AG09319 (cell line): ENCODE measurements at places on chromosomes 1 and 21.

DNA sequence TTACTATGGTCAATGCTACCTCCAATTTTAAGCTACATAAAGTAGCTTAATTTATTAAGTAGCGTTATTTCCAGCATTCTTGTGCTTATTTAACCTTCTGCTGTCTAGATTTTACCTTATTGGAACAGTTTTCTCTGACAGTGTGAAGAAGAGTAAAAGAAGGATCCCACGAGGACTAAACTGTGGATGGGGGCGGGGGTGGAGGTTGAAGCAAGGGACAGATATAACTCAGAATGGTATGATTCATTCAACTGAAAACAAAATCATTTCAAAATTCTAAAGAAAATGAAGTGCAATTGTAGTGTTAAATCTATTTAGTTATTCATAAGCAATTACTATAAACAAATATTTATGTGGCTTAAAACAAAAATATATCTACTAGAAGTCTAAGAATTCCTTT lies 11.5 kb upstream of the VAV3 start:
- DNase-seq = no peak

GRCh38 chr1:210625715-210626114 lies 297.0 kb downstream of the HHAT start:
- DNase-seq = no peak

- no peak for DNase-seq
These were observed 1.5 kb downstream of the RPL22 start for GRCh38 chr1:6197746-6198427.

DNA sequence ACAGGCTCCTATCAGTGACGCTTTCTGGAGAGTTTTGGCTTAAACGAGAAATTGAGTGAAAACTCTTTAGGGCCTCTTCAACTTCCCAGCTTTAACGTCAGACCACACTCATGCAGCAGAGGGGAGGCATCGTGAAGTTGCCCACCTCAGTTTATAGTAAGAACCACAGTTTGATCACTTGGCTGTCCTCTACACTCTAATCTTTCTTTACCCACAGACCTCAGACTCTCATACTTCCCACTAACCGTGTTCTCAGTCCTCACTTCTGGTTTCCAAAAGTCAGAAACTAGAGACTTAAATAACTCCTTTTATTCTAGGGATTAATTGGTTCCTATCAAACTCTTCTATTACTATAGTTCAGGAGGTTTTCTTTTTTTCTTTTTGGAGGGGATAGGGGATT lies 302.2 kb downstream of the NTNG1 start:
- no peak for DNase-seq

- DNase-seq = no peak
These were observed 38.3 kb downstream of the SPSB1 start for GRCh38 chr1:9331016-9331415.

DNA sequence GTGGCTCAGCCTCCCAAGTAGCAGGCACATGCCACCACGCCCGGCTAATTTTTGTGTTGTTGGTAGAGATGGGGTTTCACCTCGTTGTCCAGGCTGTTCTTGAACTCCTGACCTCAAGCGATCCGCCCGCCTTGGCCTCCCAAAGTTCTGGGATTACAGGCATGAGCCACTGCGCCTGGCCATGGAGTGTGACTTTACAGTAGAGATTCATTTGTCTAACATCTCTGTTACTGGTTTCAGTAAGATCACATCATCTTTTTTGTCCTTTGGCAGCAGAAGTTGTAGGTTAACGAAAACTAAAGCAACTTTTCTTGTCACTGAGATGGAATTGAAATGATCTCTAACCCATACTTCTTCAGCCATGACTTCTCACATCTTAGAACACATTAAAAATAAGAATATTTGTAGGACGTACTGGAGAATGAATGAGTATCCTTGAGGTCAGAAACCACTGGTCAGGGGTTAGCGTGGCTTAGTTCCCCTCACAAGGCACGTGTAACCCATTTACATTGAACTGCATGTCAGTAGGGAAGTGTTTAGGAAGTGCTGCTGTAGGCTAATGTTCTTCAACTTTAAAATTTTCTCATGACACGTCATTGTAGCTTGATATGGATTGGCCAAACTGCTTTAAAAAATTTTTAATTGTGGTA lies 75.9 kb downstream of the CAMTA1 start:
- DNase-seq = no peak

- DNase-seq = no peak
These were observed 5.1 kb upstream of the SMIM1 start for GRCh38 chr1:3767328-3767925.

GRCh38 chr1:66176832-66177231 lies 357.1 kb upstream of the SGIP1 start:
- no peak for DNase-seq

DNA sequence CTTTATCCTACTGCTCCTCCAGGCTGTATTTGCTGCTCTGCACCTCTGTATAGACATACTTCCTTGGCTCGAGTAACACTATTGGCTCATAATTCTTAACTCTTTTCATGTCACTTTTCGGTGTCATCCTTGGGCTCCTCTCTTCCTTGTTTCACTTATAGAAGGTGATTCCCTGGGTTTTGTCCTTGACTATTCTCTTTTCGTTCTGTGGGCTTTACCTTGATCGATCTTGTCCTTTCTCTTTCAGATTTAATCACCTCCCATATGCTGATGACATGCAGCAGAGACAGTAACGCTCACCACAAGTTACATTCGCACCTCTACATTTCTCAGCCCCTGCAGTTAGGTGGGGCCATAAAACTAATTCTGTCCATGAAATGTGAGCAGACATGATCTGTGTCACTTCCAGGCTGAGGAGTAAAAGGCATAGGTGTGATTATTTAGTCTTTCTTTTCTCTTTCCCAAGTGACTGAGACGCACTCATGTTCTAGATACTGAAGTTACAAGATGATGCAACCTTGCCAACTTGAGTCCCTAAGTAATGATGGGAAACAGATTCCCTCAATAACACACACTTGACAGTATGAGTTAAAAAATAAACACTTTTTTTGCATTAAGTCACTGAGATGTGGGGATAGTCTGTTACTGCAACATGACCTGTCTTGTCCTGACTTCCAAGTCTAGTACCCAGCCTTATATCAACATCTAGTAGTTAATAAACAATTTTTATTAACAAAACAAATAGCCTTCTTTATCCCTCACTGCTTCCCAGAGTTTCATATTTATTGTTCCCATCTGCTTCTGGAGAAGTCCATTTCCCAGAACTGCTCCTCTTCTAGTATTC lies 49.9 kb upstream of the HAO2 start:
- no peak for DNase-seq

GRCh38 chr1:76029331-76029730 lies 45.2 kb upstream of the ST6GALNAC3 start:
- no peak for DNase-seq

DNA sequence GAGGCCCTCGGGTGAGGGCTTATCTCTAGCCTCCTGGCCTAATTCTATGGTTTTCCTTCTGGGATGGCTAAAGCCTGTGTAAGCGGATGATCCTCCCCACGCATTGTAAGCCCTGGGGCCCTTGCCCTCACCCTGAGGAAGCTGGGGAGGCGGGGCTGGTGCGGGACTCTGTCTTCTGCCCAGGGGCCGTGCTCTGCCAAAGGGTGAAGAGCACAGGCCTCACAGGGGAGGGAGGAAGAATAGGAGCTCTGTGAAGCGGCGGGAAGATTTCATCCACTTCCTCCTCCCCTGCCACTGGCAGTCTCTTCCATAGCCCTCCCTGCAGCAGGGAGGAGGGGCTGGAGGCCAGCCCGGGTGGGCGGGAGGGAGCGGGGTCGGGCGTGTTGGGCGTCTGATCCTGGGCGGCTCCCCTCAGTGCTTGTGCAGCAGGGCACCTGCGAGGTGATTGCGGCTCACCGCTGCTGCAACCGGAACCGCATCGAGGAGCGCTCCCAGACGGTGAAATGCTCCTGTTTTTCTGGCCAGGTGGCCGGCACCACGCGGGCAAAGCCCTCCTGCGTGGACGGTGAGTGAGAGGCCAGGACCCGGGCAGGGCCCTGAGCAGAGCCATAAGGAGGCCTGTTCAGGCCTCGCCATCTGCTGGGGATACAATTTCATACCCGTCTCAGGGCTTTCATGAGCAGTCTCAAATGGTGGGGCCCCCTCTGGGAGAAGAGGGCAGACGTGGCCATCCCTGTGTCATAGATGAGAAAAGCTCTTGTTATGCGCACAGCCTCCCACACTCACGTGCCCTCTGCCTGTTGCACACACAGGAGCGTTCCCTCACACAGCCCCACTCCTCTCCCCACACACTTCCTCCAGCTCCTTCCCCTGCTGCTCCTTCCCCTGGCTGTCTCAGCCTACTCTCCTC lies 7.7 kb upstream of the PPM1J start:
- DNase-seq = no peak

DNA sequence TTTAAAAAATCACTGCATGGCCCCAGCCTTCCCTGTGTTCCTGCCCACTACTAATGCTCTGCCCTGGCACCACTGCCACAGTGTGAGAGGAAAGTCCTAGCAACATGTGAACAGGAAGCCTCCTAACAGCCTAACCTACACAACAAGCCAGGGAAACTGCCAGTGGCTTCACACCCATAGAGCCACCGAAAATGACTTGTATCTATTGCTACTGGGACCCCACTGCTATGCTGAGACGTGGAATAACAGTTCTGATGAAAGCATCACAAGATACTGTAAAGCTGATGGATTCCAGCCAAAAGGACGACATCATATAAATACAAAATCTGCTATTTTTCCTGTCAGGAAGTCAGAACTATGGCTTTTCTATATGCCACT lies 74.9 kb downstream of the JAK1 start:
- no peak for DNase-seq

- no peak for DNase-seq
These were observed 104.0 kb downstream of the PPIAL4G start for GRCh38 chr1:148379170-148379500.

GRCh38 chr21:43827015-43827611 lies 37.7 kb downstream of the RRP1 start:
- DNase-seq = peak; percentile 5

DNA sequence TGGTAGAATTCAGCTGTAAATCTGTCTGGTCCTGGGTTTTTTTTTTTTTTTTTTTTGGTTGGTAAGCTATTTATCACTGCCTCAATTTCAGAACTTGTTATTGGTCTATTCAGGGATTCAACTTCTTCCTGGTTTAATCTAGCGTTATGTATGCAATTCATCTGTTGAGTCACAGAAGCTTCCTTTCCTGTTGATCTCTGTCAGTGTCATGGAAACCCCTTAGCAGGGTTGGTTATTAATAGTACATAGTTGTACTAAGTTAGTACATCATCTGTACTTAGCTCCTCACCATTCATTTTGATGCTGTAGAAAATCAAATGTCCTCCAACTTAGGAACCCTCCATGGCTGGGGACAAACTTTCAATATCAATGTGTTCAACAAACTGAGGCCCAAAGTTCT lies 51.0 kb upstream of the BARHL2 start:
- no peak for DNase-seq

- no peak for DNase-seq
These were observed 341.0 kb downstream of the SMYD3 start for GRCh38 chr1:246165826-246166709.

- no peak for DNase-seq
These were observed 54.3 kb downstream of the ZNF697 start for GRCh38 chr1:119593805-119594204.

DNA sequence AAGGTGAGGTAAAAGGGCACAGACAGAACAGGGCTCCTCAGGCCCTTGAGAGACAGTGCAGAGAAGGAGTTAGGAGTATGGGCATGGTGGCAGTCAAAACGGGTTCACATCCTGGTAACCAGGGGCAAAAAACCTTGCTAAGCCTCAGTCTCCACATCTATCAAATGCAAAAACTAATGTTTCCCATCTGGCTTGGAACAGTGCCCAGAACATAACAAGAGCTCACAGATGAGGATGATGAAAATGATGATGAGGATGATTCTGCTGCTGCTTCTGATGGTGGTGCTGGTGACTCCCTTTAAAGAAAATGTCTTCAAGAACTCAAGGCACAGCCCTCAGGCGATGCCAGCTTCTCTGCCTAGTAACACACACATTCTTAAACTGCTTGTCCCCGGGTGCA lies 24.1 kb downstream of the HHIPL2 start:
- peak; percentile 18 for DNase-seq

DNA sequence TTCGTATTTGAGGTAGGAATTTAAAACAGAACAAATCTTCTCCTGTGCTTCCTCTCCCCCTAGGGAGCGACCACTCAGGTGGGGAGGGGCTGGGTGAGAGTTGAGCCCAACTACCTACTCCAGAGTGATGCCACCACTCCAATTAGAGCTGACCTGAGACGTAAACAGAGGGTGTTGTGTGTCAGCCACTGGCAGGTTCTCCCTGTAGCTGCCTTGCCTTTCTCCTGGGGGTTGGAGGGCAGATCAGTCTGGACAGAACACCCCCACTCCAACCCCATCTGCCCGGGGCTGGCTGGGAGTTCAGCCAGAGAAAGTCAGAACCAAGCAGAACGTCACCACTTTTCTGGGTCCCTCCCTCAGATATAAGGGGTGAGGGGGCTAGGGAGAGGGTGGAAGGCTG lies 2.0 kb downstream of the HPDL start:
- DNase-seq = no peak

GRCh38 chr1:2492091-2492490 lies 16.0 kb downstream of the PLCH2 start:
- DNase-seq = no peak

DNA sequence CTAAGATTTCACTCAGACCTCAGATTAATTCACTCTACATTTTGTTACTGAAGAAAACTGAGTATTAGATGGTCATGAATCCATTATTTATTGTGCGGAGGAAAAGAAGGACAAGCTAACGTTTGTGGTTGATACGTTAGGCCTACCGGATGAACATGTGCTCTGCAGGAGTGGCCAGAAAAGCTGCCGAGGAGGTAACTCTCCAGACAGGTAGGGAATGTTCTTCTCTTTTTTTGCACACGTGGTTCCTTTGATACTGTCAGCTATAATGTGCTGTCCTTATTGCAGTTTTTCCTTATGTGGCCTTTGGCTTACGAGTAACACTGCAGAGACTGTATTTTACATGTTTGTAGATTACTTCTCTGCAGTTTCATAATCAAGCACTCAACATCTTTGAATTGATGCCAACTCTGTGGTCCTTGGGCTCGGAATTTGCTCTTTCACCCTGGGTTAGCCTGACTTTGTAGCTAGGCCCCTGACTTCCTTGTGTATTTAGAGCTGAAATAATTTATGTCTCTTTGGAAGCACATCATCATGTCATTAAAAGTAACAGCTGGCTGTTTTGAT lies 13.6 kb downstream of the MTR start:
- no peak for DNase-seq
